A172 (cell line): ENCODE measurements at places on chromosomes 5 and 9.

DNA sequence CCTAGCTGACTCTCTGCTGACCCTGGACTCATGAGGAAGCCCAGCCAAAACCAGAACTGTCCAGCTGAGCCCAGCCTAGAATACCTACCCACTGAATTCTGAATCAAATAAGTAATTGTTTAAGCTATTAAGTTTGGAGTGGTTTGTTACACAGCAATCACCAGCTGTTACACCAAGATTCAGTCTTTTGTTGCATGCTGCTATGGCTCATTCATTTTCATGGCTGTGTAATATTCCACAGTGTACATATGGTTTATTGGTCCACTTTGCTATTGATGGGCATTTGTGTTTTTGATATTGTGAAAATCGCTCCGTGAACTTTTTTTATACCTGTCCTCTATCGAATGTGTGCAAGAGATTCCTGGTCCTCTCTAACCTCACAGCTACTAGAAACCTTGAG, 156.4 kb downstream of the FGF18 start:
- DNase-seq = no peak

GRCh38 chr5:134994560-134995156, 27.0 kb downstream of the CATSPER3 start:
- DNase-seq = no peak

- DNase-seq = no peak
These were observed 41.2 kb downstream of the GPR21 start for GRCh38 chr9:123074628-123075027.

DNA sequence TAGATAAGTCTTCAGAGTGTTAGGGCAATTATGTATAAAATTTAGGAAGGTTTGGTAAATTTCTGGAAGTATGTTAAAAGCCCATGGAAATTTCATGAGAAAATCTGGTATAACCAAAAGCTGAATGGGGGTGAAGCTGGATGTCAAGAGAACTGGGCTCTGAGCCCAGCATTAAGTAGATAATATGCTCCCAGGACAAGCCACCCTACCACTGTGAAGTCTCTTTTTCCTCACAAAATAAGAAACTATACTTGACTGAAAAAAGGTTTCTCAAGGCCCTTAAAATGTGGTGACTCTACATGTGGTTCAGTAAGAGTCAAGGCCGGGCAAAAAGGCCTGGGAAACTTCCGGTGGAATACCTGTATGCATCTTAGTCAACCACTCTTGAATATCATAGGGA, 310.3 kb downstream of the EBF1 start:
- no peak for DNase-seq

- no peak for DNase-seq
These were observed 762.7 kb upstream of the ARRDC3 start for GRCh38 chr5:92145852-92146251.

DNA sequence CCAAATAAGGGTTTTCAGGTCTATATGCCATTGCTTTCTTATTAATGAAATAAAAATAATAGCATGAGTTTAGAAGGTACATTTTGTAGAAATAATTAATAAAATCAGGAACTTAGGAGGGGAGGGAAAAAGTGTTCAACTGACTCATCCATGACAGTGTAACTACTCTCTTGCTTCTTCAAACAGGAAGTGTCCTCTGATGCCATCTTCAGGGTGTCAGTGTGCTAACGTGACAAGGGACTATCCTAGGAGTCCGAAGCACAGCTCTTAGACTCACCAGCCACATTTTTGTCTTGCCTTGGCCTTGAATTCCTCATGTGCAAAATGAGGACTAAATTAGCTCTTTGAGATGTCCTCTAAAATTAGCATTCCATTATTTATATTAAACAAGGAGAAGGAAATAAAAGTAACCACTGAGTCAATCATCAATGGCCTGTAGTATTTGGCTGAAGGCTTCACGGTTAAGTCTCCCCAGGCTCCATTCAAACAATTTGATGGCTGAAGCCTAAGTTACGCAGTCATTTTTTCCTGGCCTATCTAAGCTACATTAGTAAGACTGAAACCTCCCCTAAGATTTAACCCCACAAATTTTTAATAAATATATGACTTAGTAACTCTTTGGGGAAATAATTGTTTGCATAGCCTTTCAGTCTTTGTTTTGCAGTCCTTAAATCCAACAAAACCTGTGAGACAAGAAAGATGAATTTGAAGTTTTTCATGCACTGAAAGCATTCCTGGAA, 151.1 kb downstream of the ARL15 start:
- peak; percentile 44 for DNase-seq
